Neural cell (in vitro differentiated cells): ENCODE measurements at places on chromosomes 1 and 21. TPM values are rescaled to one million over a fixed set of nuclear protein-coding genes. Genes with fewer than 3 reads are reported as not detected.

Gene DDR2
- 0.69 and 0.76 TPM in 2 replicates for polyA plus RNA-seq

Gene SH2D5
- polyA plus RNA-seq: 14.1 and 27.9 TPM in 2 replicates

Gene MKNK1
- 9.6 and 9.9 TPM in 2 replicates for polyA plus RNA-seq

Gene ALX3
- polyA plus RNA-seq: not detected in 2 replicates

Gene HES5
- 0.81 TPM in 1 of 2 replicates, not detected in the other for polyA plus RNA-seq

Gene UBL4B
- not detected in 2 replicates for polyA plus RNA-seq

Gene SUSD4
- 31.5 and 39.5 TPM in 2 replicates for polyA plus RNA-seq

Gene FALEC
- not detected in 2 replicates for polyA plus RNA-seq

Gene GPR52
- polyA plus RNA-seq: not detected in 2 replicates

Gene CFH
- polyA plus RNA-seq: not detected in 2 replicates

Gene RAP1GAP
- 9.8 and 13.0 TPM in 2 replicates for polyA plus RNA-seq

Gene LCE2C
- polyA plus RNA-seq: not detected in 2 replicates

Gene EDEM3
- 49.3 and 49.5 TPM in 2 replicates for polyA plus RNA-seq

Gene WDR64
- 0.21 TPM in 1 of 2 replicates, not detected in the other for polyA plus RNA-seq

Gene CLCA4
- polyA plus RNA-seq: not detected in 2 replicates

Gene FAM78B
- 2.4 and 3.9 TPM in 2 replicates for polyA plus RNA-seq

Gene SH2D1B
- not detected in 2 replicates for polyA plus RNA-seq

Gene AIRE
- polyA plus RNA-seq: not detected in 2 replicates

Gene WDR77
- 53.8 and 63.6 TPM in 2 replicates for polyA plus RNA-seq

Gene OR2T2
- not detected in 2 replicates for polyA plus RNA-seq

Gene FHAD1
- polyA plus RNA-seq: 0.46 TPM in 1 of 2 replicates, not detected in the other

Gene IGSF8
- polyA plus RNA-seq: 26.9 and 27.3 TPM in 2 replicates

Gene GJA5
- polyA plus RNA-seq: not detected in 2 replicates

Gene KCNJ6
- 1.4 and 1.7 TPM in 2 replicates for polyA plus RNA-seq

Gene OR10J1
- polyA plus RNA-seq: not detected in 2 replicates

Gene LDLRAD1
- not detected in 2 replicates for polyA plus RNA-seq

Gene GPA33
- 0.14 and 0.28 TPM in 2 replicates for polyA plus RNA-seq

Gene DIRAS3
- polyA plus RNA-seq: 8.0 and 8.9 TPM in 2 replicates

Gene SELL
- polyA plus RNA-seq: not detected in 2 replicates

Gene LENEP
- 3.9 TPM in 1 of 2 replicates, not detected in the other for polyA plus RNA-seq

Gene SYT14
- 20.1 and 21.9 TPM in 2 replicates for polyA plus RNA-seq

Gene RAB7B
- polyA plus RNA-seq: not detected in 2 replicates

Gene CD247
- polyA plus RNA-seq: 0.30 TPM in 1 of 2 replicates, not detected in the other

Gene MYOG
- not detected in 2 replicates for polyA plus RNA-seq

Gene RGS21
- not detected in 2 replicates for polyA plus RNA-seq

Gene TUFT1
- polyA plus RNA-seq: 25.5 and 25.8 TPM in 2 replicates

Gene CD1B
- not detected in 2 replicates for polyA plus RNA-seq

Gene CASQ1
- polyA plus RNA-seq: not detected in 2 replicates

Gene AADACL4
- polyA plus RNA-seq: not detected in 2 replicates

Gene PLA2G2F
- polyA plus RNA-seq: not detected in 2 replicates

Gene GABPA
- 41.1 and 45.4 TPM in 2 replicates for polyA plus RNA-seq

Gene CRYAA
- polyA plus RNA-seq: not detected in 2 replicates

Gene NBPF6
- polyA plus RNA-seq: not detected in 2 replicates
